ENCODE measurements at places on chromosomes 4 and X.

- no peak for DNase-seq
Measured at GRCh38 chr4:102828497-102828808, 1.1 kb upstream of the UBE2D3 start.

GRCh38 chr4:2320152-2320551 lies 58.2 kb upstream of the MXD4 start:
- no peak for DNase-seq

- DNase-seq: no peak
Measured at GRCh38 chr4:55259294-55259693, 86.7 kb upstream of the SRD5A3 start.

GRCh38 chr4:14309431-14309830 lies 681.9 kb upstream of the BOD1L1 start:
- no peak for DNase-seq

- DNase-seq: no peak
Measured at GRCh38 chrX:108304757-108305156, 133.5 kb downstream of the COL4A6 start.

GRCh38 chr4:35710343-35710742 lies 534.0 kb downstream of the ARAP2 start:
- no peak for DNase-seq

All from activated T-helper 9 cell treated with anti-CD3 and anti-CD28 coated beads, Interleukin-2, amount 50 U/mL, for 16 hours (primary cell).